NCI-H2029 treated with DMSO at 0.1 percent for 48 hours (cell line): ENCODE measurements at places on chromosomes 2 and 18.

- DNase-seq, result no peak
Measured at GRCh38 chr2:191811807-191812602, 34.9 kb downstream of the CAVIN2 start.

DNA sequence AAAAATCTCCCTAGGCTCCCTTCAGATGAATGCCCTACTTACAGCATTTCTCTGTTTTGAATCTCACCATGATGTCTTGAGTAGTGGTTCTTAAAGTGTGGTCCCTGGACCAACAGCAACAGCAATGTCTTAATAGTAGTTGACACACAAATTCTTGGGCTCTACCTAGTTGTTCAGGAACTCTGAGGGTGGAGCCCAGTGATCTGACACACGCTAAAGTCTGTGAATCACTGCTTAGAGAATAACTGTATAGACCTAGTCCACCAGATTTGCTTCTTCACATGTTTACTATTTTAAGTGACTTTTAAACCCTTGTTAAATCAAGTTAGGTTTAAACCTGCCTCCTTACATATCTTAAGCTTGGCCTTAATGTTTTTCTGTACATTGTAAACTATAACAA is 47.6 kb upstream of the ARHGAP15 start:
- DNase-seq, result no peak

DNA sequence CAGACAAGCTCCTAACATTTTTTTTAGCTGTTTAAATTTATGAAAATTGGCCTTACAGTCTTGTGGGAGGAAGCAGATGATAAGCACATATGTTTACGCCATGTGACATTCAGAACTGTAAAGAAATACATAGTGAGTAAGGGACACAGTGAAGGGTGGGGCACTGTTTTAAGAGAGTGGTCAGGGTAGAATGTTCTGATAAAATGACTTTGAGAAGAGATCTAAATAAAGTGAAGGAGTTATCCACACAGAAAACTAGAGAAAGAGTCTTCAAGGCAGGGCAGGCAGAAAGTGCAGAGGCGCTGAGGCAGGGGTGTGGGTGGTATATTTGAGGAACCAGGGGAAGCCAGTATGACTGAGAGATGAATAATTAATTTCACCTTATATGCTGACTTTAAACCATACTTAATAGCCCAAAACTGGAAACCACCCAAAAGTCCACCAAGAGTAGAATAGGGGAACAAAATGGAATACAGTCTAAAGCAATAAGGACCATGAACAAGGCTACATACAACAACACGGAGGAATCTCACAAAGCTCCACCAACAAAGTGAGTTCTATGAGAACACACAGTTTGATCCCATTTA is 8.6 kb downstream of the MREG start:
- no peak for DNase-seq

- DNase-seq, result no peak
Measured at GRCh38 chr2:174768557-174768956, 4.3 kb upstream of the CHRNA1 start.

DNA sequence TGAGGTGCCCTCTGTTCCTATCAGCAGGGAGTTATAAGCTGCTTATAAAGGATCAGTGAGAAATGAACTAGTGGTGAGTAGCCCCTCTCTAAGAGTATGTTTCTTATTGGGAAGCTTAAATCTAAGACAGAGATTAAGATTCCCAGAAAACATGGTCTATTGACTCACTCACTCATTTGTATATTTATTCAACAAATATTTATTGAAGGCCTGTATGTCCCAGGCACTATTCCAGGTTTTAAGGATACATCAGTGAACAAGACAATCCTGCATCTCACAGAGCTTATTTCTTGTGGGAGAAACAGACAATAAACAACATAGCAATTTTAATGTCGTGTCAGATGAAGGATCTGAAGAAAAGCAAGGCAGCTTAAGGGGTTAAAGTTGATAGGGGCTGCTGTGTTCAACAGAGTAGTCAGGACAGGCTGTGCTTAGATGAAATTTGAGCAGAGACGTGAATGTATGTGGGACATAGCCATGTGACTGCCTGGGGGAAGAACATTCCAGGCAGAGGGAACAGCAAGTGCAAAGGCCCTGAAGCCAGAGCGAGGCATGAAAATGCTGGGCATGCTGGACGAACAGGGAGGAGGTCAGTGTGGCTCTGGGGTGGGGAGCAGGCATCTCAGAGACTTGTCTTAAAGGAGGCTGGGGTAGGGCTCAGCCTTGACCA is 14.8 kb upstream of the PSD4 start:
- DNase-seq, result no peak

- DNase-seq, result no peak
Measured at GRCh38 chr18:49752095-49752457, 61.3 kb downstream of the ACAA2 start.

DNA sequence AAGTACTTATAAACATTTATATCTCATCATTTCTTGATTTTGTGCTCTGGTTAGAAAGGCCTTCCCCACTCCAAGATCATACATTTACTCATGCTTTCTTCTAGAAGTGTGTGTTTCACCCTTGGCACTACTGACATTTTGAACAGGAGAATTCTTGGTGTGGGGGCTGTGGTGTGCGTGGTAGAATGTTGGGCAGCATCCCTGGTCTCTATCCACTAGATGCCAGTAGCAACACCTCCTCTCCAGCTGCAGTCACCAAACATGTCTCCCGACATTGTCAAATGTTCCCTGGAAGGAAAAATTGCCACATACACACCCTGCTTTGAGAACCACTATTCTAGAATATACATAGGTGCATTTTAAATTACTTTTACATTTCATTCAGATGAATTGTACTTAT is 8.7 kb upstream of the TGIF1 start:
- no peak for DNase-seq

DNA sequence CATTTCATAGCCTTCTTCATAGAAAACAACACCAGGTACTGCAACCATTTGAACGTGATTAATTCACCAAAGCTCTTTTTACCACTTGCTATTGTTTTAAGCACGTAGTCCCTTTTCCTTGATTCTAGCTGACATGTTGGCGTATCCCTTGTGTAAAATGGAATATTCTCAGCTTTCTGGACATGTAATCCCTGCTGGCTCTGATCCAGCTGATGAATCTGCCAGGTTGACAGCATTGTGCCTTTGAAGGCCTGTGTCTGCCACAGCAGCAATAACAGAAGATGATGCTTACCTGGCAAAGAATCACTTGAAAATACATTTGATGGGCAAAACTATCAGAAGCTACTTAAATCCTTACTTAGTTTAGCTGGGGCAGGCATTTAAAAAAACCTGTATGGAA is 81.0 kb upstream of the CCDC150 start:
- DNase-seq, result no peak

DNA sequence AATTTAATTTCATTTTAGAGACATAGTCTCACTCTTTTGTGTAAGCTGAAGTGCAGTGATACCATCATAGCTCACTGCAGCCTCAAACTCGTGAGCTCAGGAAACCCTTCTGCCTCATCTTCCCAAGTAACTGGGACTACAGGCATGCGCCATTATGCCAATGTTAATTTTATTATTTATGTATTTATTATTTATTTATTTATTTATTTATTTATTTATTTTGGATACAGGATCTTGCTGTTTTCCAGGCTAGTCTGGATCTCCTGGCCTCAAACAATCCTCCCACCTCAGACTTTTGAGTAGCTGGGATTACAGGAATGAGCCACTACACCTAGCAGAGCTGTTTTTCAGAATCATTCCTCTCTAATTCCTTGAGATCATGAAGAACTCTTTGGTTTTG is 99.9 kb downstream of the ASXL3 start:
- no peak for DNase-seq

- no peak for DNase-seq
Measured at GRCh38 chr2:119760237-119760955, 674 bp downstream of the PTPN4 start.

DNA sequence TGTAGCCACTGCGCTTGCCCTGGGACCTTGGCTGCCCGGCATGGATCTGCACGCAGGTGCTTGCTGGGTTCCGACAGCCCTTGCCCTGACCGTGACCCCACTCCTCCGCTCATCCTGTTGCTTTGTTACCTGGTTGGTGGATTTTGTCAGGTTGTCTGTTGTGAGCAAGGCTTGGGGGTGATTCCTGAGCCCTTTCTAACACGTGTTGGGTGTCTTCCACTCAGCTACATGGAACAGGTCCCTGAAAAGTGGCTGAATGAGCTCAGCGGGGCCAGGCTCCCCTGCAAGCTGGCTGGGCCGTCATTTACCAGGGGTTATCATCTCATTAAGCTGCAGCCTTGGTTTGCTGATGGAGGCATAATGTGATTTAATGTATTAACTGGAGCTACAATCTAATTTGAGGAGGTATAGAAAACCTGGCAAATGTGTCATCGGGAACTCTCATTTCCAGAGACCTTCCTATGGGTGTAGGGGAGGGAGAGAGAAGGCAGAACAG is 24.6 kb downstream of the RAMP1 start:
- DNase-seq, result no peak

DNA sequence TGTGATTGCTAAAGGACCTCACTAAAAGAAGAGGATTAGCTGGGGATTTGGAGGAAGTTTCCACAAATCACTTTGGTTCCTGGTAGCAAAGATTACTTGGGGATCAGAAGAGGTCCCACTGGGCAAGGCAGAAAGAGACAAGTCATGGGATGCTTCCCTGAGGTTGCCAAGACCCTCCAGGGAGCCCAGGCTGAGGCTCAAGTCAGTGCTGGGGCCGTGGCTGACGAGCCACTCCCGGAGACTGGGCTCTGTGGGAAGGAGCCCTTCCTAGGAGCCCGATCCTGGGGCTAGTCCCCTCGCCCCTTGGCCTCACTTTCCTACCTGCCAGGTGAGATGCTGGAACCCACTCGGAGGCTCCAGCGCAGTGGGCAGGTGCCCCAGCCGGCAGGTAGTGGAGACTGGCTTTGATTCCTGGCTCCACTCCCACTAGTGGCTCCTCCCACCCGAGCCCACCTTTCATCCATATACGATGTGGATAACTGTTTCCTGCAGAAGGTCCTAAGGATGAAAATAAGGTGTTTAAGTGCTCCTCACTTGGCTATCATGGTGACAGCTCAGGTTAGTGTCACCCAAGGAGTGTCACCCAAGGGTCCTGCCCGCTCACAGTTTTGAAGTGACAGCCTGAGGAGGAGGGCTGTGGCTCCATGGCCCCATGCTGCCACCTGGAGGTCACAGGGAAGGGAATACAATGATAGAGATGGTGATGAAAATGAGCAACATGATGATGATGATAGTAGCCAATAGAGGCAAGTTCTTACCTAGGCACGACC is 100.5 kb downstream of the CAPN13 start:
- DNase-seq, result peak; percentile 61

DNA sequence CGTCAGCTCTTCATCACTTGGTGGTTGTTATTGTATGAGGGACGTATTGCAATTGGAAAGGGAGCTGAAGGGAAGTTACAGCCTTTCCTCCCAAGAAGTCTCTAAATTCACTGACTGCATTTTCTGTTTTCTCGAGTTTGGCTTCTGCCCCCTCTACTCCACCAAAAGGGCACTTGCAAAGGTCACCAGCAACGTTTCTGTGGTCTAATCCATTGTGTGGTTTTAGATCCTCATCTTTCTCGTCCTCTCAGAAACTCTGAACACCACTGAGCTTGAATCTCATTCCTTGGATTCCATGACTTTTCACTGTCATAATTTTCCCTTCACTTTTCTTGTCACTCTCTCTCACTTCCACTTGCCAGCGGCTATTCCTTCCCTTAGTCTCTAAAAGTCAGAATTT is 308.0 kb downstream of the AFF3 start:
- no peak for DNase-seq

DNA sequence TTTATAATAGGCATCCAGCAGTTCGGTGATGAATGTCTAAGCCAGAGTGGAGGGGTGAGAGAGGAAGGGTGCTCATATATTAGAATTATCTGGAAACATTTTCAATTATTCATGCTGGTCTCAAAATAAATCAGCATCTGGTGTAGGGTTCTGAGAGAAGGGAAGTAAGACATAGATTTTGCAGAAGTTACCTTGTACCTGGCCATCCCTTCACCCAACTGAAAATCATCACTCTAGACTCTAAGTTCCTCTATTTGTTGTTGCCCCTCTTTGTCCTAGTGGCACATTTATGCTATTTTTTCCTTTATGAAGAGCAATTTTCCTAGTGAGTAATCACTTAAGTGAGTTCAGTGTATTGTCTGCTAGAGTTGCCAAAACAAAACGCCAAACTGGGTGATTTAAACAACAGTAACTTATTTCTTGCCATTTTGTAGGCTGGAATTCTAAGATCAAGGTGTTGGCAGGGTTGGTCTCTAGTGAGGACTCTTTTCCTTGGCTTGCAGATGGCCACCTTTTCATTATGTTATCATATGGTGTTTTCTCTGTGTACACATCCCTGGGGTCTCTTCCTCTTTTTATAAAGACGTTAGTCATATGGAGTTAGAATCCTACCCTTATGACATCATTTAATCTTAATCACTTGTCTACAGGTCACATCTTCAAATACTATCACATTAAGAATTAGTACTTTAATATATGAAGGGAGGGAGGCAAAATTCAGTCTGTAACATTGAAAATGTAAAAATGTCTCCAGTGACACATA is 129.9 kb upstream of the KLHL14 start:
- no peak for DNase-seq

DNA sequence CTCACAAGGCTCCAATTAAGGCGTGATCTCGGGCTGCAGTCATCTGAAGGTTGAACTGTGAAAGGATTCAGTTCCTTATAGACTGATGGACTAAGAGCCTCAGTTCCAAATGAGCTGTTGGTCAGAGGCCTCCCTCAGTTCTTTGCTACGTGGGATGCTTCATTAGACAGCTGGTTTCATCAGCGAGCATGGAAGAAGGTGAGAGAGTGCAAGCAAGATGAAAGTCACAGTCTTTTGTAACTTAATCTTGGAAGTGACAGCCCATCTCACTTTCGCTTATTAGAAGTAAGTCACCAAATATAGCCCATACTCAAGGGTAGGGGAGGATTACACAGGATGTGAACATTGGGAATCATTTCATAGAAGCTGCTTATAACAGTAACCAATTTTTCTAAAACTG is 26.8 kb downstream of the PPP1CB start:
- DNase-seq, result no peak

GRCh38 chr2:147026664-147027295 is 818.0 kb upstream of the ACVR2A start:
- DNase-seq, result no peak

DNA sequence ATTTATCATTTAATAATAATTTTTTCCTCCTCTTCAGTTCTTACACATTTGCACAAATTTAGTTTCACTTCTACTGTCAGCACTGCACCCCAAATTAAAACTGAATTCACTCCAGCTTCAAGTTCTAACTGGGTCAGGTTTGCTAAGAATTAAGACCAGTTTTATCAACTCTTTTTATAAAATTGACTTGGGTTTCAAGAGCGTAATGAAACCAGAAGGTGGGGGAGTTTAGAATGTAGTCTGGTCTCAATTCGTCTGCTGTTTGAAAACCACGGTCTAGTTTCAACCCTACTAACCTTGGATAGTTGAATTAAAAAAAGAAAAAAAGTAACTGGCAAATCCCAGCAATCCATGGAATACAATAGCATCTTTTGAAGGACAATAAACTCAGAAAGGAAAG is 14.3 kb upstream of the CTLA4 start:
- no peak for DNase-seq

GRCh38 chr2:10039658-10040410 is 3.5 kb upstream of the KLF11 start:
- no peak for DNase-seq

DNA sequence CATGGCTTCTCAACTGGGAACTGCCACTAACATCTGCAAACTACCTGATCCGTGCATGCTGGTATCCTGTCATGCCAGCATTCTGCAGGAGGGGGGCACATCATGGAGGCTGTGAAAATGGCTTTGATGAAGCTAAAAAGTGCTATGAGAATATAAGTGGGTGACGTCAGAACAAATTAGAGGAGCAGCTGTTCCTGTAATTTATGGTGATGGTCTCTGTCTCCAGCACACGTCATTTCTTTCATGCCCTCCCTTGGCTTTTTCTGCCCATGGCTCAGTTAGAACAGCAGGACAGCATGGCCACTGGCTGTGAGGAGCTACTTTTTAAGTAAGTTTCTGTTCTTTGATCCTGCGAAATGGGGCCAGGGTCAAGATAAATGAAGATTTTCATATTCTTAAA is 466.3 kb downstream of the THSD7B start:
- no peak for DNase-seq
